NCI-H1105 (cell line): ENCODE measurements at places on chromosomes 11 and 22.

- no peak for DNase-seq
These were observed 22.3 kb upstream of the HTR3A start for GRCh38 chr11:113952588-113952987.

GRCh38 chr22:20948450-20948849, 18.6 kb upstream of the AIFM3 start:
- no peak for DNase-seq

- DNase-seq = no peak
These were observed 4167.4 kb upstream of the OR11H1 start for GRCh38 chr22:11360632-11361031.

DNA sequence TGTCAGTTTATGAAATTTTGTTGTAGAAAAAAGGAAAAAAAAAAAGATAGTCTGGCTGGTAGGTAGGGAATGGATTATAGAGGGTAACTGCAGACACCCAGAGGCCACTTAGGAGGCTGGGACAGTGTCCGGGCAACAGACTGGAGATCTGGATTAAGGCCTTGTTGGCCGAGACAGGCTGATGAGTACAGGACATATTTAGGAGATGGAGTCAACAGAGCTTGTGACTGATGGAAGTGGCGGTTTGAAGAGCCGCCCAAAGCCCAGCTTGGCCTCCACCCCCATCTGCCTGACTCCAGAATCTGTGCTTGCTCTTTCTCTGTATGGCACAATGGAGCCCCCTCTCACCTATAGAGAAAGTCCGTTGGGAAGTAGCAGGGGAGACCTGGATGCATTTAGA, 7.6 kb downstream of the PLEKHB1 start:
- no peak for DNase-seq

DNA sequence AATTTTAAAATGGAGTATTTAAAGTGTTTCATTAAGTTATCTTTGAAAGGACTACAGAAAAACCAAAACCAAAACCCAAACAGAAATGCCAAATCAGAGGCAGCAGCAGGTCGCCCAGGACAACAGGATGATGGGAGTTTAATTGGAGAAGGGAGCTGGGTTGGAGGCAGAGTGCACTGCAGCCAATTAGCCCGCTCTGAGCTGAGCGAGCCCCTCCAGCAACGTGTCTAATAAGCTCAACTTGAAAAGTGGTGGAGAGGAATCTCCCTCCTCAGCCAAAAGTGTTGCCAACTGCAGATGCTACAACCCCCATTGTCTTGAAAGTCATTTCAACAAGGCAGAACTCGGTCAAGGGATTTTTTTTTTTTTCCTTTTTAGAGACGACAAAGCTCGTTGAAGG, 323.9 kb downstream of the CADM1 start:
- DNase-seq = no peak

- DNase-seq = no peak
These were observed 2.4 kb upstream of the MGAT3 start for GRCh38 chr22:39454385-39454871.

DNA sequence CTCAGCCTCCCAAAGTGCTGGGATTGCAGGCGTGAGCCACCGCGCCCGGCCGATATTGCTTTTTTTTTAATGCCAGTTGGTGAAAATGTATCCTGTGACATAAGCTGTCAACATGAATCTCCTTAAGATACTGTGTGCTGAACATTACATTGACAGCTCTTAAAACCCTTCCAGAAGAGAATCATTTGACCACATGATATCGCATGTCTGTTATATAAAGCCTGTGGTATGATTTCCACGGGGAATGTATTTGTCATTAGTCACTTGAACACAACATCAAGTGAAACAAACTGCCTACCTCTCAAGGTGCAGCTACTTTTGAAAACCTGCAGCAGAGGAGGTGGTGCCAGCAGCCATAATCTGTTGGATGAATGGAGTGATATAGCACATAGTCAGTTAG, 67.0 kb downstream of the BCL2L13 start:
- DNase-seq = no peak

GRCh38 chr11:119307219-119307618, 9.7 kb downstream of the MCAM start:
- DNase-seq = no peak

DNA sequence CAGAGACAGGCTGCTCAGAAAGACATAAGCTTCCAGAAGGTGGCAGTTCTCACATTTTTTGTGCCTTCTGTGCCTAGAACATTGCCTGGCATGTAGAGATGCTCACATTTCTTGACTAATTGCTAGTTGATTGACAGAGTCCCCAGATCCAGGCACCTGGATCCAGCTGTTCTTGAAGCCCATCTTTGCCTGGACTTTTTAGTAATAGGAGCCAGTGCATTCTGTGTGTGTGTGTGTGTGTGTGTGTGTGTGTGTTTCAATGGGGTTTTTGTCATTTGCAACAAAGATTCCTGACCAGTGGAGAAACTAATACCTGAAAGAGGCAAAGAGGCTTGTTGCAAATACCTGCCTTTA, 15.1 kb downstream of the MRGPRF start:
- no peak for DNase-seq

- DNase-seq = no peak
These were observed 60.9 kb downstream of the ENTHD1 start for GRCh38 chr22:39832627-39833074.

GRCh38 chr11:64355078-64355940, 3.7 kb upstream of the RPS6KA4 start:
- DNase-seq = no peak

DNA sequence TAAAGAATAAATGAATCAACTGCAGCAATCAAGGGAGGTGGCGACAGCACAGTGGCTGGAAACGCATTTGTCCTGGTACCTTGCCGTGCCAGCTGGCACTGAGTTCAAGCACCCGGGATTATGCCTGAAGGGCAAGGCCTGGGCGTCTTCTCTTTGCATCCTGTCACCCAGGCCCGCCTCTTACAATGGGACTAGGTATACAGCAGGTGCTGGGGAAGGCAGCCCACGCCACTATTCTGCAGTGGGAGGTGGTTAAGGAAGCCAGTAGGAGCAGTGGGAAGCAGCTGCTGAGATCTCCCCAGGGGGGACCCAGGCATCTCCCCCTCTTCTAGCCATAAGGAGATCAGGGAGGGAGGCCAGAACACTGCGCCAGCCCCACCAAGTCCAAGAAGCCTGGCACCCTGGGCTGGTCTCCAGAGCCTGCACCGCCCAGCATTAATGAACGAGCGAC, 15.3 kb upstream of the BAIAP2L2 start:
- DNase-seq = no peak

DNA sequence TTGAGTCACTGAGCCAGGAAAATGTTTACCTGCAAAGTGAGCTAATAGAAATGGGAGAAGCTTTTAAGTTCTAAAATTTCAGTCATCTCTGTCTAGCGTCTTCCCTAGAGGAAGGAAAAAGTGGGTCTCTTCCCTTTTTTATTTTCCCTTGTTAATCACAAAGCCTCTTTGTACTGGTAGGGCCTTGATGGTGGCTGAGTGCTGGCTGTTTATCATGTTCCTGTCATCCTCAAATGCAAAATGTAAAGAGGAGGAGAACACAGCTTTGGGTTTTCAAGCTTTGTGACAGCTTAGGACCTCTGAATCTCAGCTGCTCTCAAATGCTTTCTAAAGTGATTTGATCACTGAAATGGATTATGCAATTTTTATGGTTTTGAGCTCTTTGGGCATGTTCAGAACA, 222.0 kb downstream of the TMEM135 start:
- DNase-seq = no peak

GRCh38 chr11:26126741-26127140, 205.2 kb upstream of the ANO3 start:
- no peak for DNase-seq

DNA sequence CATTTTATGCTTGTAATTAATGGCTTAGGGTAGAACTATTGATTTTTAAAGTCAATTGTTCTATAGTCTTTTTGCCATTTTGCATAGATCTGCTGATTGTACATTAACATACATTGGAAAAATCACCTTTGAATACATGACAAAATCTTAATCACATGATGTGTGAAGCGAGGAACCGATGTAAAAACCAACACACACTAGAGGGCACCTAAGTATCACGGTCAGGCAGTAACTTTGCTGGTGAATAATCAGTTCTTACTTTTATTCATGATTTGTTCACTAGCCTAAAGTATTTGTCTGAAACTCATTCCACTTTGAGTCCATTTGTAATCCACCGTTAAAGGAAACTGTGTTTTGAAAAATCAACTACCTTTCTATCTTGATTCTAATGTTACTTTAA, 28.2 kb downstream of the JHY start:
- peak; percentile 35 for DNase-seq

DNA sequence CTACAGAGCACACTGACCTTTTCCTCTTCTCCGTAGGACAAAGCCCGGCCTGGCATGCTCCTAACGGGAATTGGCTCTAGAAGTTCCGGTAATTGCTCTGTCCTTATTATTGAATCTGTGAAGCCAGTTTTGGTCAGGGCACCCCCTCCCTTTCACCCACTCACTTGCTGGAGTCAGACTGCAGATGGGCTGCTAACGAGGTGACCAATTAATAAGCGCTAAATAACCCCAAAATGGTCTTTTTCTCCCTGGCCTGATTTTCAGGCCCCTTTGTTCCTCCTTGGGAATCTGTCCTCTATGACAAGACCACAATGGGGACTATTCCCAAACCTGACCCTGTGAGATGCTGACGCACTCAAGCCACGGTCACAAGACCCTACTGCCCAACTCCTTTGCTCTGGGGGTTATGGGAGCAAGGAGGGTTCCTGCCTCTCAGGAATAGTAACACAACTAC, 610.0 kb upstream of the CADM1 start:
- no peak for DNase-seq

DNA sequence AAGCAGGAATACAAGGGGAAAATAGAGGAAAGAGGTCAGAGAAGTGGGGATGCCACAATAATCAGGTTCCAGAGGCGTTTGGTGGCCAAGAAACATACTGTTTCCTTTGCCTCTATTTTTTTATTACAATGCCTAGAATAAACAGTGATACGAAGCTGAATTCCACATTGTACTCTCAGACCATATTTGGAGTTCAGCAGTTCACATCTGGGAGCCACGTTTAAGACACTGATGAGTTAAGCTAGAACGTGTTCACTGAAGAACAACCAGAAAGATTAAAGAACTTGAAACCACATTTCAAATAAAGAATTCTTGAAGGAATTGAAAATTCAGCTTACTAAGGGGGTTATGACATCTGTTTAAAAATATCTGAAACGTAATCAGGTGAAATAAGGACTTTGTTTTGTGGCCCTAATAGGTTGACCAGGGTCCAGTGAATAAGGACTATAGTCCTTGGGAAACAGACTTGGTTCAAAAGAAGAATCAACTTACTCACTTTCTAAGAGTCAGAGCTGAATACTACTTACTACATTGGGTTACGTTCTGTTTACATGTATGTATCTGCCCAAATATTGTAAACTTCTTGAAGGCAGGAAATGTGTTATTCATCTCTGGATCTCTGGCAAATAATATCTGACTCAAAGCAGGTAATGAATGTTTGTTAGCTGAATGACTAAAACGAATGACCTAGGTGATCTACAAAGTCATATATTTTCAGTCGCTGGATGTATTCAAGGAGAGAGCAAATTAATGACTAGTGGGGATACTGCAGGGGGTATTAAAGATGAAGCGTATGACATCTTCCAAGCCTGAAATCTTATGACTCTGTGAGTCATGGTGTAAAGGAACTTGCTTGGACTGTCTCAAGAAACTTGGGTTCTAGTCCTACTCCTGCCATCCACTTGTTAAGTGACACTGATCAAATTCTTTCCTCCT, 247.0 kb upstream of the NARS2 start:
- no peak for DNase-seq

GRCh38 chr11:8679006-8679405, 3.5 kb downstream of the TRIM66 start:
- DNase-seq = no peak

DNA sequence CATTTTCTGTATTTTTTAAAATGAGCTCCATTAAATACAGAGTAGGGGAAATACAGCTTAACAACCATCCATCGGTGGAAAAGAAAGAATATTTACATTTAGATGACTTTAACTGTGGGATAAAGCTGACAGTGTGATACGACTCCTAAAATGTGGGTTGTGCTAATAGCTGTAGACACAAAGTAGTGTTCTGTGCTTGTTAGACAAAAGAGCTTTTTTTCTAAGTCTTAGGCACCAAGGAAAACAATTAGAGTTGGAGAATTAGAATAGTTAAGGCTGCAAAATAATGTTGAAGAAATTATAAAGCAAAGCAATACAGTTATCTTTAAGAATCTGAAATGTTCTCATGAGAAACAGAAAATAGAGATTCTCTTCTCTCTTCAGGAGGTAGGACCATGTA, 307.7 kb upstream of the KIRREL3 start:
- no peak for DNase-seq

DNA sequence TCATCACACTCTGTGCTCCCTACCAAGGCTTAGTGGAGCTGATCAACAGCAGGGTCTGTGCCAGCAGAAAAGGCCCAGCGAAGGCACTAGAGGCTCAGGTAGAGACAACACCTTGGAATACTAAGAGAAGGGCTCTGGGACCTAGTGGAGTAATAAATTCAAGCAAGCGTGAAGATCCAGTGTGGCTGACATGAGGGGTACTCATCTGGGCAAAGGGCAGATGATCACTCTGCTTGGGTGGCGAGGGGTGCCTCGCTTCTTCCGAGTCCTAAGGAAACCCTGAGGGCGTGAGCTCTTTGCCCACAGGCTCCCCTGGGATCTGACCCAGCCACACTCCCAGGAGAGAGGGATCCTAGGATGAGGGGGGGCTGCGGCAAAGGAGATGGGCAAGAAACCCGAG, 3.5 kb upstream of the TPBGL start:
- DNase-seq = no peak

DNA sequence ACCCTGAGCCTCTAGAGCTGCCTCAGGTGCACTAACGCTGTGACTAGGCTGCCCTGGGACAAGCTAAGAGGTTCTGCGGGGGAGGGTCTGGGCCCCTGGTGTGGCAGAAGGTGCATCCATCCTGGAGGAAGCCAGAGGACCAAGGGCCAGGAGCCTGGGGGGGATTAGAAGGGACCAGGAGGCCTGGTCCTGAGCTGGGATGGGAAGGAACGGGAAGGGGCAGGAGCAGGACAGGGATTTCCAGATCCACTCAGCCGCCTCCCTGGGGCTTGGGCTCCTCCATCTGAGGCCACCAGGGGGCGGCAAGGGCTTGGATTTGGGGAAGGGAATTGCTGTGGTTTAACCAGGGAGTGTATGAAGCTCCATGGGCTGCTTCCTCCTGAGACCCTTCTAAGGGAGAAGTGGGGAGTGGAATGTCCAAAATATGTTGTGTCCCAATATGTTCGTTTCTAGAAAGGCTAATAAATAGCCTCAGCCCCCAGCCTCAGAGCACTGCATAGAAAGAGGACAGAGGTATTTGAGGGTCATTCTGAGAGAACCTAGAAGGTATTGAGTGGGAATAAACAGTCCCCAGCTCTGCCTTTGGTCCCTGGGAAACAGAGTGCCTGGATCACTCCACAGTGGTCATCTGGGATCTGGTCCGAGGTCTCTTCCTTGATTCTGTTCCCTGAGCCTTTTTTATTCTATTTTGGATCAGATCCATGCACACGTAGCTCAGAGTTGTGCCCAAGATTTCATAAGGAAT, 17.4 kb upstream of the PRAME start:
- DNase-seq = peak; percentile 21
